ENCODE measurements at places on chromosomes 2 and 18.
A peak's percentile ranks its signal among the peaks of the same experiment; 100 is the strongest.

- DNase-seq: peak; percentile 60
Measured at GRCh38 chr2:38508311-38509039, 94.3 kb downstream of the HNRNPLL start.

DNA sequence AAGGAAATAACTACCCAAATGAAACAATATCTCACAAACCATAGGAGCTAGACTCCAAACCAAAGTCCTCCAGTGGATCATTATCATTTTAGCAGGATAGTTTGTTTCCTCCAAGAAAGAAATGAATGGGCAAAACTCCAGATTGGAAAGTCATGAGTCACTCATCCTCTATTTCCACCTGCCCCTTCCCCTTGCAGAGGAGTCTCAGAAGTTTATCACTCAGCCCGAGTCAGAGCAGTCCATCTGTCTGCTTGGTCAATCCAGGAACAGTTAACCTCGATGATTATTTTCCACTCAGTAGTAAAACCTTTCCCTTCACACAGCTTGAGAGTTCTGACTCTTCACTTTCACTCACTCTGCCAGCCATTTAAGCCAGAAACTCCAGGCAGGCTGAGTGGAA, 462.2 kb downstream of the BCL11A start:
- no peak for DNase-seq

DNA sequence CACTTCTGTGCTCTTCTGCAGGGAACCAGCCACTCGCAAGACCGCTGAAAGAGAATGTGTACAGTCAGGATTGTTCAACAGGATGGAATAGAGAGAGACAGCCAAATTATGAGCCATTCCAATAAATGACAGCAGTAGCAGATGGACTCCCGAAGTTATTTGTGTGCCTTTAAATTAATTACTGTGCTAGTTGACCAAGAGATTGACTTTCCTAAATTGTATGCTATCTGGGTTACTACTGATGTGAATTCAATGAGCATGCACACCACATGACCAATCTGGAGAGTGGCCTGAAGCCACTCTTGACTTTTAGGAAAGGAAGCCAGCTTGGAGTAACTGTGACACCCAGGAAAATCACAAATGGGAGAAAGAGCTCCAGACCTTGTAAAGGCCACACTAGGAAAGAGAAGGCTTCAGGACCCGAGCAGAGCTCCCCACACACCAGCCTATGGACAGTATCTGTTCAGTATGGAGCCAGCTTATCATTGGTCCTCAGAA, 52.8 kb downstream of the CHMP3 start:
- no peak for DNase-seq

GRCh38 chr18:48404716-48405507, 4.3 kb downstream of the ZBTB7C start:
- DNase-seq: peak; percentile 48

DNA sequence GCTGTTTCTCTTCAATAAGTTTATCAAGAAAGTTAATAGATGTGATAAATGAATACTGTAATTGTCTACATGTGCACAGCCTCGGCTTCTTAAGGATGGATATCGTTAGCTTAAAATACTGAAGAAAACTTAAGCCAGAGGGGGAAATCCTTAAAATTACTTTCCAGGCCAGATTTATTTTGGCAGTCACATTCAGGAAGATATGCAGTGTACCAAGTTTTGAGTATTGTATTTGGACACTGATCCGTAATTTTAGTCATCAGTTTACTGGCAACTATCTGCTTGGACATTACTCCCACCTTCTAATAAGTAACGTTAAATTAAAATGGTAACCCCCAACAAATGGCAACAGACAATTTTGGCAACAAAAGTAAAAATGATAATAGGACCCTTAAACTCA, 770.0 kb upstream of the ZEB2 start:
- DNase-seq: no peak

- no peak for DNase-seq
Measured at GRCh38 chr2:241197947-241198346, 9.5 kb downstream of the ANO7 start.

GRCh38 chr2:34291076-34291475, 692.0 kb upstream of the FAM98A start:
- no peak for DNase-seq

DNA sequence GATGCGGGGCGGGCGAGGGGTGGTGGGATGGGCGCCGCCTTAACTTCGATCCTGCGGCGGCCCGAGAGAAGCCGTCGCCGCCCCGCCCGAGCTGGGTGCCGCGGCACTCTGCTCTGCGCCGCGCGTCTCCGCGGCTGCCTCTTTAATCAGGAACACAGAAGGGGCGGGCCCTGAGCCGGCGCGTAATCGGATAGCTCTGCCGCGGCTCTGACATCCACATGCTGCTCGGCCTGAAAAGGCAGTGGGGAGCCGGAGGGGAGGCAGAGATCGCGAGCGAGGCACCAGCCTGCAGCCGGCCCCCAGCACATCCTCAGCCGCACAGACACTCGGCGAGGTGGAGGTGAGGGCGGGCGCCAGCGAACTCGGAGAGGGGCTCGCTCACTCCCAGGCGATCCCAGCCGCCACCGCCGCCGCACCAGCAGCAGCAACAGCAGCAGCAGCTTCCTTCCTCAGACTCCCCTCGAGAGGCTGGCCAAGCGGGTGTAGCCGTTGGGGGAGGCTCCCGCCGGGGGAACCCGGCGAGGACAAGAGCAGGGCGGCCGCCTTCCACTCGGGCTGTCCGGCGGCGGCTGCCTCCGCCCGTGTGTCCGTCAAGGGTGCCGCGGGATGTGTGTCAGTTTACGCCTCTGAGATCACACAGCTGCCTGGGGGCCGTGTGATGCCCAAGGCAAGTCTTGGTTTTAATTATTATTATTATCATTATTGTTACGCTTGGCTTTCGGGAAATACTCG, at the start of gene NRP2:
Gene NRP2, plus strand, starts transcription at position 263 of the 732 bp plus-strand sequence. CDS start 790 bp downstream, outside the sequence.
- peak; percentile 91 for DNase-seq
